ENCODE measurements at places on chromosomes 1 and 21.

DNA sequence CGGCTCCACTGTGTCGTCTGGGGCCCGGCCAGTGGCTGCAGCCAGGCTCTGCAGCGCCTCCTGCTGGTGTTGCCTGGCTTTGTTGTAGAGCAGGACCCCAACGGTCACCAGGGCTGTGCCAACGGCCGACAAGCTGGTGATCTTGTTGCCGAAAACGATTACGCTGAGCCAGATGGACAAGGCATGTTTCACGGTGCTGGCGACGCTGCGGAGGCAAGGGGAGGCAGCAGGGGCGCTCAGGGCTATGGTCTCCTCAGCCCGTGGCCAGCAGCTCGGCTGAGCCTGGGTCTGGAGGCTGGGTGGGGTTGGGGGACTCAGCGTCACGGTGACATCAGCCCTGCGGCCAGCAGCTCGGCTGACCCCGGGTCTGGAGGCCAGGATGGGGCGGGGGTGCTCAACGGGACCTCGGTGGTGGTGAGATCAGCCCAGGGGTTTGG lies 7.0 kb upstream of the CDK11B start:
- no peak for DNase-seq

GRCh38 chr1:209038735-209039134 lies 544.8 kb upstream of the CAMK1G start:
- no peak for DNase-seq

DNA sequence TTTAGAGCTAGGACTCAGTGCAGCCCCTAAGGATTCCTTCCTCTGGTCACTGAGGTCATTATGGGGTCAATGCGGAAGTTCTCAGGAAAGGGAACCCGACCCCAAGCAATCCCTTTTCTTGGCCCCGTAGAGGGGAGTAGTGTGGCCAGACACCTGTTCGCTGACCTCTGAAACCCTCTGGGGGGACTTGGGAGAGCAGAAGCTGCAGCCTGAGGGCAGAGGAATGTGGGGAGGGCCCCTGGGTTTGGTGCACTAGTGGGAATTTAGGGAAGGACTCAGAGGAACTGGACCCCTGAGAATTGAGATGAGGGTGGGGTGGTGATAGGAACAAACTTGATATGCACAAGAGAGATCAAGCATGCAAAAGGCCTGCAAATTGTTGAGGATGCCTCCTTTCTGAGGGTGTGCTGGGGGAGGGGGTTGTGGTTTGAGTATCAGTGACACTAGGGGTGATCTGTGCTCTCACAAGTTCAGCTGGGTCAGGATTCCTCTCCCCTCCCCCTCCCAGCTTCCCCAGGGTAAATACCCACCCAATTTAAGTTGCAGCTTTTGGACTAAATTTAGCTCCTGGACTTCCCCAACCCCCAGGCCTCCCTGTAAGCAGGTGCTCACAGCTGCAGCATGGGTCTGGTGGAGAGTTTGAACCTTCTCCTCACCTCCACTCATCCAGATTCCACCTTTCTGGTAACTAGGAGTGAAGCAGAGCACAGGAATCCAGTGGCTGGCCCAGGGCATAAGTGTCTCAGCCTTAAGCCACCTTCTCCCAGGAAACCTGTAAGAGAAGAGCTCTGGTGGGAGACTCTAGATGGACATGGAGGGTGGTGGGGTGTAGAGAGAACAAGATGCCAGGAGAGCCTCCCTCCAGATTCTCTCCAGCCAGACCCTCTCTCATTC lies 13.5 kb downstream of the ADAMTSL4 start:
- no peak for DNase-seq

DNA sequence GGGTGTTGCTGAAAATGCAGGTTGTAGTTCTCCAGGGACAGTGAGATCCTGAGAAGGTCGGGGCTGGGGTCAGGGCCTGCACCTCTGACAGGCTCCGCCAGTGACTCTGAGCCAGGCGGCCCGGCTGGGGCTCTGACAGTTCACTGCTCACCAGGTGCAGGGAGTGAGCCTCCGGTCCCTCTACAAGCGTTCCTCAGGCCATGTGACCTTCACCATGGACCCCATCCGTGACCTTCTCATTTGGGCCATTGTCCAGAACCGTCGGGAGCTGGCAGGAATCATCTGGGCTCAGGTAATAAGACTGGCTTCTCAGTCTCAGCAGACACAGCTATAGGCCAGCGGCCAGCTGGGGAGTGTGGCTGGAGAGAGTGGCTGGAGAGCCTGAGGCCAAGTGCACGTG lies 41.8 kb downstream of the TRPM2 start:
- no peak for DNase-seq

GRCh38 chr1:203649999-203650836 lies 23.6 kb downstream of the ATP2B4 start:
- DNase-seq: no peak

DNA sequence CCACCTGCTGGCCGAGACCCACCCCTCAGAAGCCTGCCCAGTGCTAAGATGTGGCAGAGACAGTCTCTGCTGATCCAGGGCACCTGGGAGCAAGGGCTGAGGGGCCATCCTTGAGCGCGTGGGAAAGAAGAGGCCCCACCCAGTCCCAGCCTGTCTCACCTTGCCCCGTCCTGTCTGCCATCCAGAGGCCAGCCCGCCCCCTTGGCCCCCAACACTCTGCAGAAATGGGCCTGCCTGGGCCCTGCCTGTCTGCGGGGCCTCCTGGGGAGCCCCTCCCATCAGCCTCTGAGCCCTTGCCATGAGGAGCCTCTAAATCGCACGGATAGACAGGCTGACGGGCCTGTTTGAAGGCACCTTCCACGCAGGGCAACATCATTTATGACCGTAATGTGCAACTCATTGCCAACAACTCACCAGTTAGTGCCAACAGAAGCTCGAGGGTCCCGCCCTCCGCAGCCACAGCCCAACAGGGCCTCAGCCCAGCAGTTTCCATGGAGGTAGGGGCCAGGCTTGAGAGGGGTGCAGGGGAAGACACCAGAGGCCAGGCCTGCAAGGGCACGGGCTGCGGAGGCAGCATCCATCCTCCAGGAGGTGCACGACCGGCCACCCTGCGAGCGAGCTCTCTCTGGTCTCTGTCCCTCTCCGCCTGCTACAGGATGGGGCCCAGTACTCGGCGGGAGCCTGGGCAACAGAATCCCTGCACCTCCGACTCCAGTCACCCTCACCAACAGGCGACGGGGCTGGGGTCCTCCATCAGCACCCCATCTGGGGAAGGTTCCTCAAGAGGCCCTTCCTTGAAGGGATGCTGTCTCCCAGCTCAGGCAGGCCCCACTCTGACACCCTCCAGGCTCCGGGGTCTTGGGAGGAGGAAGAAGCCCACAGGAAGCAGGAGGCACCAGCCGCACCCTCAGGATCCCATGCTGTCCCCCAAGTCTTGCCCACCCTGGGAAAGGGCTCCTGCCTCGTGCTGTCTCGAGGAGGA lies 78.0 kb downstream of the MEGF6 start:
- no peak for DNase-seq

DNA sequence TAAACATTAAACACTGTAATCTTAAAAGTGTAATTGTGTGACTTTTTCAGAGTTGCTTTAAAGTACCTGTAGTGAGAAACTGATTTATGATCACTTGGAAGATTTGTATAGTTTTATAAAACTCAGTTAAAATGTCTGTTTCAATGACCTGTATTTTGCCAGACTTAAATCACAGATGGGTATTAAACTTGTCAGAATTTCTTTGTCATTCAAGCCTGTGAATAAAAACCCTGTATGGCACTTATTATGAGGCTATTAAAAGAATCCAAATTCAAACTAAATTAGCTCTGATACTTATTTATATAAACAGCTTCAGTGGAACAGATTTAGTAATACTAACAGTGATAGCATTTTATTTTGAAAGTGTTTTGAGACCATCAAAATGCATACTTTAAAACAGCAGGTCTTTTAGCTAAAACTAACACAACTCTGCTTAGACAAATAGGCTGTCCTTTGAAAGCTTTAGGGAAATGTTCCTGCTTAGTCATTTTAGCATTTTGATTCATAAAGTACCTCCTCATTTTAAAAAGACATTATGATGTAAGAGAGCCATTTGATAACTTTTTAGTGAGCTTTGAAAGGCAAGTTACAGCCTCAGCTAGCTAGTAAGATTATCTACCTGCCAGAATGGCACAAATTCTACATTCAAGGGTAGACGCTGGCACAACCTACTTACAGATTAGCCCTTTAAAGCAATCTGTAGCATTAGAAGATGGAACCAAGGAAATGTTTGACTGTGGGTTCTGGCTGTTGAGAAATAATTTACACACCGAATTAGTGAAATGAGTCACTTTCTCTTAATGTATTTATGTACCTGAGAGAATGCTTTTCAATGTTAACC lies 9.4 kb downstream of the SOD1 start:
- no peak for DNase-seq

DNA sequence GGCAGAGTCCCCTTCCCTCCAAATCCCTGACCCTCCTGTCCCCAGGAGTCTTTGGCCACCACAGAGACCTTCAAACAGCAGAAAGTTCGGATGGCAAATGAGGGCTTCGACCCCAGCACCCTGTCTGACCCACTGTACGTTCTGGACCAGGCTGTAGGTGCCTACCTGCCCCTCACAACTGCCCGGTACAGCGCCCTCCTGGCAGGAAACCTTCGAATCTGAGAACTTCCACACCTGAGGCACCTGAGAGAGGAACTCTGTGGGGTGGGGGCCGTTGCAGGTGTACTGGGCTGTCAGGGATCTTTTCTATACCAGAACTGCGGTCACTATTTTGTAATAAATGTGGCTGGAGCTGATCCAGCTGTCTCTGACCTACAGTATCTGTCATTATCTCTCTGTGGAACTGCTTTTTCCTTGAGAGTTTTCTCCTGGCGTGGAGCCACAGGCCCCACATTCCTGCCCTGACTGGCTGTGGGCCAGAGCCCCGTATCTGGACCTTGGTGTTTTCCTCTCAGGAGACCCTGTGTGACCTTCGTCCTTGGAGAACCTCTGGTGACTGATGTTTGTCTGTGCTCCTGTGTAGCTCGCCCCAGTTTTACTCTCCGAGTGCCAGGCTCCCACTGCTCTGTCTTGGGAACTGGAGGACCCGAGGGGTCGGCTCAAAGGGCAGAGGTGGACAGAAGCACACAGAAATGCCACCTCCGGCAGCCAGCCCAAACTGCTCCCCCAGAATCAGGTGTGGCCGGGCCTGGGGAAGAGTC lies 4.8 kb downstream of the SLC27A3 start:
- DNase-seq: no peak

DNA sequence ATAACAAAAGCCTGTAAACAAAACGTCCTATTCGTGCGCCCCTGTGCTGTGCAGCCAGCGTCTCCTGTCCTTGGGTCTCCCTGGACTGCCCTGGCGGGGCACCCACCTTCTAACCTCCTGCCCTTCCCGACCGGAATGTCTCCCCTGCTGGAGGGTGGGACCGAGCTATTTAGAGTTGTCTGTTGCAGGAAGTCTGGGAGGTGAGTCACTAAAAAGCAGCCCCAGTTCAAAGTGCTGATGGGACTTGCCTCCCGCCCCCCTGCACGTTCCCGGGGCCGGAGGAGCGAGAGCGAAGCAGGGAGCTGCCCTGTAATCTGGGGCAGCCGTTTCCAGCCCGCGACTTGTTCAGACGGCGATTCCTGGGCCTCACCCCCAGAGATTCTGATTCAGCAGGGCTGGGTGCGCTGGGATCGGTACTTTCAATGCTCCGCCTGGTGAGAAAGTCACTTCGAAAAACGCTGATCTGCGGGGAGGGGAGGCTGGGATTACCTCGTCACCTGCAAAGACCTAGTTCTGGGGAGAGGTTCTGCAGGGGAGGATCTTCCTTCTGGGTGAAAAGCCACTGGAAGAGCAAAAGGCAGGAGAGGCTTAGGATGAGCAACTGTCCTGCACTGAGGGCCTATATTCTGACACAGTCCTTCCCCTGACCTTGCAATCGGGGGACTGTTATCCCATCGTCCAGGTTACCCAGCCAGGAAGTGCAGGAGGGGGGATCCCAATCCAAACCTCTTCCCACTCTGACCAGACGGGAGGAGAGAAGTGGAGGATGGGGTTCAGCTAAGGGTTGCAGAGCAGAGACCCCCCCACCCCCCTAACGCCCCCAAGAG lies 1.2 kb upstream of the DHRS3 start:
- DNase-seq: peak; percentile 91

DNA sequence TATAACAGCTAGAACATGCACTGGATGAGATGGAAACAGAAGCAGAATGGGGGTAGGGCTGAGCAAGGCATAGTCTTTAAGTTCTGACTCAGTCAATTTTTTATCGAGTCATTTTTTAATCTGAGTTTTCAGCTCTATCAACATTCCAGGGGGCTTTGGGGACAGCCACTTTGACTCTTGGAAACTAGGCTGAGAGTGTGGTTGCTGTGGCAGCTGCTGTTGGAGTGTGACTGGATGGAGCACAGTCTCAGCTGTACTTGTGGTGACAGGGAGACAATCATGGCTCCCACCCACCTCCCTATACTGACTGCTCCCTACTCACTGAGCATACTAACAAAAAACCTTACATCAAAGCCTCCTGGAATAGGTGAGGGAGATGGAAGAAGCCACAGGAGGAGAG lies 25.0 kb downstream of the GJA5 start:
- no peak for DNase-seq

DNA sequence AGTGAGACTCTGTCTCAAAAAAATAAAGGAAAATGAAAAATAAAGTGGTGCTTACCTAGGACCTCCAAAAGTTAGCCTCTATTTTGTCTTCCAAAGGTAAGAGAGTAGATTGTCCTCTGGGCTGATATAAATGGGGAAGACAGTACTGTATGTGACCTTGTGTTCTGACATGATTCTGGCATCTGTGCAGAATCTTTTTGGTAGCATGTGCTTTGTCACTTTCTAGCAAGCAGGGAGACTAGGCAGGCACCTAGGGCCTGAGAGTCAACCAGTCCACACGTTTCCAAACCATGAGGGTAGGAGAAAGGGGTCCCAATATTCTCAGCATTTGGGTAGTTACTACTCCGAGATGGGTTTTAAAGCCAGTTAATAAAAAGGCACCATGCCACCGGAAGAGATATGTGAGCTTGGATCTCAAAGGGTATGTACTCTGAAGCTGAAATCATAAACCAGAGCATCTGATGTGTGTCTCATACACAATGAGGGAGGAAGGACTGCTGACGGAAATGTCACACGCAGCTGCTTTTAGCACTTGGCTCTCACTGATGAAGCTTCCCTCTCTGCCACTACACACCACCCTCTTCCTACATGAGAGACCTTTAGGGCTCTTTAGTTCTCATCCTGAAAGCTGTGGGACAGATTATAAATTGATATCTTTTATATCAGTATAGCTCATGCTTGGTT lies 27.0 kb upstream of the SLC16A1 start:
- DNase-seq: no peak

DNA sequence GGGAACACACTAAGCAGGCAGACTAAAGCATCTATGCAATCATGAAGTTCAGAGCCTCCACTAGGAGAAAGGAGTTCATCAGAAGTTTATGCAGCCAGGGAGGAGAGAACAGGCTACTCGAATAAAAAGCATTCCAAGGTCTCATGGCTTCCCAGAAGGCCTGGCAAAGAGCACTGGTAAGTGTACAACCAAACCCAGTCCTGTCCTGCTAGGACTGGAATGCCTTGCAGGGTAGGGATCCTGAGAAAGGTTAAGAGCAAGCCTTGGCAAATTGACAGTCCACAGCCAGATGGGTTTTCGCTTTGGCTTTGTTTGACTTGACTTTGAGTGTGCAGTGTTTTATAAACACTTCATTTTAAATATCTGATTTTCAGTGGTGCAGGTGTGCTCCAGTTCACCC lies 133.6 kb upstream of the ATP1B1 start:
- DNase-seq: no peak

Data from Kasumi-1 (cell line).